ENCODE measurements at places on chromosomes 5 and 9.

GRCh38 chr5:36666986-36667385 is 60.6 kb downstream of the SLC1A3 start:
- no peak for DNase-seq

DNA sequence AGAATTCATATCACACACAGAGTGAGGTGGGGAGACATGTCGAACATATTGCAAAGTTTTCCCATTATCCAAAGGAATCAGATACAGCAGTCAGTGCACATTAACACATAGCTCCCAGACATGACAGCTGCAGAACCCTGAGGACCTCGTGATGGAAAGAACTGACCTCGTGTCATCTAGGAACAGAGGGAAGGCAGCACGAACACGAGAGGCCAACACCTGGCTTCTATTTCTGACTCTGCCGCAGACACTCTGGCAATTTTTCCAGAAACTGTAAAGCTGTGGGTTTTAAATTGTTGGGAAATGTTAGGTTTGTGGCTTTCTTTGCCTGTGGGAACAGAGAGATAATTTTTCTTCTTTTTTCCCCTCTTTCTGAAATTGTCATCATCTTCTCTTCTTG is 315.0 kb upstream of the PIK3R1 start:
- DNase-seq, result no peak

GRCh38 chr9:37229882-37230482 is 109.6 kb downstream of the ZCCHC7 start:
- no peak for DNase-seq

DNA sequence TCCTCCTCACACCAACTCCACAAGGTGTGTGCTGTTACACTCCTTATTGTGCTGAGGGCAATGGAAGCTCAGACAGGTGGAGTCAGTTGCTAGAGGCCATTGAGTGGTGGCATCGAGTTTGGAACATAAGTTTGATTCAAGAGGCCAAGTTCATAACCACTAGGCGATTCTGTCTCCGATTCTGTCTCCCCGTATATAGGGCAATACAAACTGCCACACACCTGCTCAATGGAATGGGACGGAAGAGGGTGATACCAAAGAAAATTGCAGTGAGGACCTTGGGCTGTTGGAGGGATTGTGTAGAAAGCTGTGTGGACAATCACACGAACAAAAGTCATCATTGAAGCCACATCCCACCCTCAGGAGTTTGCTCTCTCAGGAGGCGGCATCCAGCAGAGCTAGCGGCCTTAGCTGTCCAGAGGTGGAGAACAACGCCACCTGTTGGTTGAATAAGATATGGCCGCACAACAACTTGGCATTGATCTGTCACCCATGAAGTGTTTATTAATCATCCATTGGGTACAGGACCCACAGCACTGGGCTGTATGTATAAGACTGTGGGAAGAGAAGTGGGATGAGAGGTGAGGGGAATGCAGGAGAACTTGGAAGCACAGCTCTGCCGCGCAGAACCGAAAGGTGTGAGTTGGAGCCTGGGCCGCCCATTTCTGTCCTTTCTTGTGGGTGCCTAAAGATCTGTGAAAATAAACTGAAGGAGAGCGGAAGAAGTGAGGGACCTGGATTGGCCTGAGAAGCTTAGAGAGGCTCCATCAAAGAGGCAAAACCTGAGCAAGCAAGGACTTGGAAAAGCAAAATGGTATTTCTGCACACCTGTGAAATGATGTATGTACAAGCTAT is 16.1 kb upstream of the NEUROG1 start:
- no peak for DNase-seq

DNA sequence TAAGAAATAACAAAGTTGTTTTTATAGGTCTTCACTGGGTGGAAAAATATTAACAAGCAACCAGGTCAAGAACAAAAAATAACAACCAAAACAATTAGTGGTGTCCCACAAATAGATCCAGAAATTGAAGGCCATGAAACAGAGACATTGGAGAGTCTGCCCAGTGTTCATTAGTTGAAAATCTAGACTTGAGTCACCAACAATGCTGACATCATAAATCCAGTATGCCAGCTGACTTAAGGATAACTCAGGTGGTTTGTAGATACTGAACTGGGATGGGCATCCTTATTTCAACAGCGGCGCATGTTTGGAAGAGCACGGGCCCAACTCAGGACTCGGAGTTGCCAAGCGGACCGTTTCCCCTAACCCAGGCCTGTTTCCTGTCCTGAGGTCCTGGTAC is 80.7 kb upstream of the TNFAIP8 start:
- DNase-seq, result no peak

DNA sequence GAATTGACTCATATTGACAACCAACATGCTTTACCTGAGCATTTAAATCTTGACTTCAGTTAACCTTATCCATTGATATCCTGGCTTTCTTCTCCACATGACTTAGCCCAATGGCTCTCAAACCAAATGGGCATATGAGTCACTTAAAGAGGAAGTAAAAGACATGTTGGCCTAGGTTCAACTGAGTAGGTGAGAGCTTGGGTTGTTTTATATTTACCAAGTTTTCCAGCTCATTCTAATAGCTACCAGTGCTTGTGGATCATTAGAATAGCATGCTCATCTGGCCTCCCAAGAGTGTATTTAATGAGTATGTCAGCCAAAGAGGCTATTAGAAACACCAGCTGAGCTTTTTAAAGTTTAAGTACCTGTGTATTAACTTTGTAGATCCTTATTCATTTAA is 1049.0 kb downstream of the PTPRD start:
- no peak for DNase-seq

- DNase-seq, result no peak
Observed at GRCh38 chr5:59683311-59683710, 210.2 kb downstream of the PDE4D start.

Measured in iPS DF 19.7 (cell line).